ENCODE measurements at places on chromosomes 1 and 21.

DNA sequence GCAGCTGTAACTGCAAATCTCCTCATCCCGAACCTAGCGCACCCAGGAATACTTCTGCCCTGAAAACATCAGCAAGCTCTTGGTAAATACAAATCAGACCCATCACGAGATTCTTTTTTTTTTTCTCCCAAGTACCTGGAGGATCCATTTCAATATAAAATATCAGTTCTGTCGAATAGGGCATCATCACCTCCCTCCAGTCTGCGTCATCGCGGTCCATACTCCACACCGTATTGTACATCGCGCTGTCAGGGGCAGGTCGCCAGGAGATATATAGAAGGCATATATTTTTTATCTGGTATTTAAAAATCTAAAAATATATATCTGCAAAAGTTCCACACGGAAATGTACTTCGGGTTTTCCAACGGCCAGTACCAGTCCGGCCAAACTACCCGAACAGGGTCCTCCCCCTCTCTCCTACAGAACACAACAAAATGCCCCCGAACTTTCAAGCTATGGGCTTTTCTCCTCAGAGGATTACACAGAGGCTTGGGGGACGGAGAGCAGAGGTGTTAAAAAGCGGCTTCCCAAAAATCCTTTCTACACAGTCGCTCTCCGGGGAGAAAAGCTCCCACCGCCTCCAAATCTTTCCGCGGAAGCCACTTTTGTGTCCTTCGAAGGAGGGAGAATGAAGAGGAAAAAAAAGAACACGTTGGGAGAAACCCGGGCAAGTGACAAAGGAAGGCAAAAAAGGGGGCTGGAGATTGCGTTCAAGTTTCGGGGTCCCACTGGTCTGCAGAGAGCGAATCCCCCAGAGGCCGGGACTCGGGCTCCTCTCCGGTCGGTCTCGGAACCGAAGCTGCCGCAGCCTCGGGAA, 509 bp downstream of the PIK3R3 start:
- no peak for DNase-seq

- DNase-seq, result no peak
These were observed 102.8 kb upstream of the WNT4 start for GRCh38 chr1:22245726-22246125.

- DNase-seq, result no peak
These were observed 41.4 kb downstream of the SCMH1 start for GRCh38 chr1:41200728-41201127.

DNA sequence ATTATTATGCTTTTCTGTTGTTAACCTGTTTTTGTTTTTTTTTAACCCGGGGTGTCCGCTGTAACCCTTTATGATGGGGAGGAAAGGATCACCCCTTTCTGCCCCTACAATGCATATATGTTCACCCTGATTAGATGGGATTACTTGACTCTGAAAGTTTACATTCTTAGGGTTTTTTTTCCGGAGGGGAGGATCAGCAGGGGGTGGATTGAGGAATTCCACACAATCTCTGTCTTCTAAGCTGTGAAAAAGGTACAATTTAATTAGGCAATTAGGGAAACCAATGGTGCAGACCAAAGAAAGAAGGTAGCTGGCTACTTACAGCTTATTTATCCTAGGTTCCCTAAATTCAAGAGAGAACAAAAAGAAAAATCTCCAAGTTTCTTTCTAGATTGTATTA, 58.3 kb downstream of the EDEM3 start:
- DNase-seq, result no peak

GRCh38 chr1:195934817-195935553, 673.3 kb downstream of the KCNT2 start:
- no peak for DNase-seq

DNA sequence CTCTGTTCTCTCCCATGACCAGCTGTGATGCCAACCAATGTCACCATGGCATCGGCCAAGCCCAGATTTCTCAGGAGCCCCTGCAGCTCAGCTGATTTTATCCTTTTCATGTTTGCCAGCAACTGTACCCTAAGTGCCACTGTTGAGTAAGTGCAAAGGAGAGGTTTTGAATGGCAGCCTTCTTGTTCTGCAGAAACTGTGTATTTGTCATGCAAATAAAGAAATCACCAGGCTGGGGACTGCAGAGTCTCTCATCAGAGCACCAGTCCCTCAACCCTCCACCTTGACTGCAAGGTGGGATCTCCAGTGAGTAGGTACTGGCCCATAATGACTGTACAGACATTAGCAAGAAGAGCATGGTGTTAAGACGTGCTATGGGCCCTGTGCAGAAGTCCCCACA, 26.6 kb downstream of the C8B start:
- DNase-seq, result no peak

GRCh38 chr1:112833806-112834205, 118.7 kb upstream of the PPM1J start:
- no peak for DNase-seq

GRCh38 chr1:101121504-101121903, 95.9 kb upstream of the DPH5 start:
- no peak for DNase-seq

DNA sequence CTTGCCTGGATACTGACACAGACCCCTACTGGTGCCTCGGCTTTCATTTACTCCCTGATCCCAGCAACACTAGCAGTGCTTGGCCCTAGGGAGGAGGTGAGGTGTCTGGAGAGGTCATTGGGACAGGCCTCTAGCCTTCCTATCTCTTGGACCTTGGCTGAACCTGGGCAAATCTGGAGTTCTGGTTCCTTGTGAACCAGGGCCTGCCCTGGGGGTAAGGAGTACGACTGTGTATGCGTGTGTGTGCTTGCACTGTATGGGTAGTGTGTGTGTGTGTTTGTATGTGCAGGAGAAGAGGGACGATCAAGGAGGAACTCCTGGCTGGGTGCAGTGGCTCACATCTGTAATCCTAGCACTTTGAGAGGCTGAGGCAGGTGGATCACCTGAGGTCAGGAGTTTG, 252.7 kb upstream of the CSF3R start:
- DNase-seq, result no peak

DNA sequence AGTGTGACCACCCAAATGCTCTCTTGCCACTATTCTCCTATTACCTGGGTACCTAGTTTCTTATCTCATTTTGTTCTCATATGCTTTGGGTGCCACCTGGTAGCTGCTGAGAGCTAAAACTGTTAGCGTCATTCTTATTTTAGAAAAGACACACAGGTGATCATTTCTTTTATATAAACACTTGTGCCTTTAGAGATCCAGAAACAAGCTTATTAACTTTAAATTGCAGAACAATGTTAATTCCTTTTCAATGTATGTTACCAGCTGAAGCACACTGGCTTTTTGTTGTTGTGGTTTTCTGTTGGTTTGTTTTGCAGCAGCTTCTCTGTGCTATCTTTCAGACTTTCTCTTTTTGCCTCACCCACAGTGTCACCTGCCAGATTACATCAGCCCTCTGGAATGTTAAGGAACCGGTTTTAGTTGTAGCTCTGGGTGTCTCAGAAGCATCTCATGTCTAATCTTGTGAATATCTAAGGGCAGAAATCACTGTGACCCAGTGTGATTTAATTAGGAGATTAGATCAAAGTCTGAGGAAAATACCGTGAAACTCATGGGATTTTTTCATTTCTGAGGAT, 43.4 kb upstream of the SLC19A2 start:
- no peak for DNase-seq
